ENCODE measurements at places on chromosomes 7 and 10.

DNA sequence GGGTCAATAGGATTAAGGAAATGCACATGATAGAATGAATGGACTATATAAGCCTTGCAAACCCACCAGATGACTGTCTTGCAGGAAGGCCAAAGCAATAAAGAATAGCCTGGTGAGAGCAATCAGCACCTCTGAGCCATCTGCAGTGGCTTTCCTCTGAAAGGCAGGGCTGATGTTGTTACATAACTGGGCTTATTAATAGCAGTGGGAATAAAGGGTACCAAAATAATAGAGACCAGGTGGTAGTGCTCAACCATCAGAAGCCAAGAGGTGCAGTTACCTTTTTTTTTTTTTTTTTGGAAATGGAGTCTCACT lies 16.8 kb upstream of the VPS26A start:
- no peak for DNase-seq

DNA sequence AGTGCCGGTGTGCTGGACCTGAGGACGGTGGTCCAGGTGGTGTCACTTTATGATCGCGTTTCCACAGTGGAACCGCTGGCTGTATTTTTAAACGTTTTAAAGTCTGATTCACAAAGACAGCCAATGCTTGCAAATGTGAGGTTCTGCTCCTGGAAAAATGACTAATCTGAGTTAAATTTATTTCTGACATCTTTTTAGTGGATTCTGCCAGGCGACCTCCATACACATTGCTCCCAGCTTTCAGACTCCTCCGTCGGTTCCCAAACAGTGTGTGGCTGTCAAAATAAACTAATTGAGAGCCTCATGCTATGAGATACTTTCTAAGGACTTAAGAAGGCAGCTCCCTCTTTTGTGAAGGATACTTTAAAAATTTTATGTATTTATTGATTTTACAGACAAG lies 12.7 kb upstream of the TTYH3 start:
- DNase-seq: no peak

DNA sequence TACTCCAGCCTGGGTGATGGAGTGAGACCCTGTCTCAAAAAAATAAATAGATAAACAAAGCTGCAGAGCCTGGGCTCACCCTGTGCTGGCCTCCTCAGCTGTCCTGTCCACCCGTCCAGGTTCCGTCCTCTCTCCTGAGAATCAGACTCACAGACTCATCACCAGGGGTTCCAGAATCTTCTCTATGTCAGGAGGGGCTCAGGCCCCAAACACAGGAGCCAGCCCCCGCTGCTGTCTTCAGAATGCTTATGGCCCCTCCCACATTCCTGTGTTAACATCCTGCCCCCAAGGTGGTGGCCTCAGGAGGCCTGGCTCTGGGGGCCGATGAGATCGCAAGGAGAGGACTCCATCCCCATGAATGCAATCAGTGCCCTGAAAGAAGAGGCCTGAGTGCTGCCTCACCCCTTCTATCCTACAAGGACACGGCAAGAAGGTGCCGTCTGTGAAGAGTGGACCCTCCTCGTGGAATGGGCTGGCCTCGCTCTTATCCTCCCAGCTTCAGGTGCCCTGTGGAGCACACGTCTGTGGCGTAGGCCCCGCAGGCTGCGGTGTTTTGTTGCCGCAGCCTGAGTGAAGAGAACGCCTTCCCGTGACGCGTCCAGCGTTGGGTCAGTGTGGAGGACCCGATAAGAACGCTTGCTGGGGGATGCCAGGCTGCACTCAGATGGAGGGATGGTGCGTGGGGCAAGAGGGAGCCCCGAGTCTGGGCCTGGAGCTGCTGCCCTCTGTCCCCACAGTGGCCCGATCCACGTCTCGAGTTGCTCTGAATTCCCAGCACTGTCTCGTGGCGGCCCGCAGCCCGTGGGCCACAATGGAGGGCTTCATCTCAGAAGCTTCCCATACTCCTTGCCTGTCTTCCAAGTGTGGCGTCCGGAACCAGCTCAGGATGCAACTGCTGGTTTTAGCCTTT lies 77.1 kb downstream of the INPP5A start:
- DNase-seq: no peak

DNA sequence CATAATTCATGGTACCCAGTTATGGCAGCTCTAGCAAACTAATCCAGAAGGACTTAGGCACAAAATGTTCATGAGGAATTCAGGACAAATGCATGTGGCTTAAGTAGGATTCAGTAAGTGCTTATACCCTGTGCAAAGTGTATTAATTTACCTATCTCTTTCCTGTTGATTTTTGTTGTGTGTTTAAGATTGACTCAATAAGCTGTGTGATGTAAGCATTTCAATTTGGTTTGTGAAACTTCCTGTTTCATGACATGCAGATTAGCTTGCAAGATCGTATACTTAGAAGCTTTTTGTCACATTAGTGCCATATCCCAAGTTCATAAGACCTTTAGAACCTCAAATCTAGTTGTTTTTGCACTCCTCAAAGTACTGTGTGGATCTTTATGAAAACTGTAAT lies 416.7 kb downstream of the ARL4A start:
- DNase-seq: no peak

- no peak for DNase-seq
These were observed 32.2 kb downstream of the ZRANB1 start for GRCh38 chr10:124974131-124974530.

GRCh38 chr7:137992550-137993394 lies 9.1 kb downstream of the CREB3L2 start:
- no peak for DNase-seq

- no peak for DNase-seq
These were observed 96.9 kb downstream of the OSBPL3 start for GRCh38 chr7:24882989-24883621.

- no peak for DNase-seq
These were observed 11.9 kb downstream of the PIK3AP1 start for GRCh38 chr10:96708456-96708855.

DNA sequence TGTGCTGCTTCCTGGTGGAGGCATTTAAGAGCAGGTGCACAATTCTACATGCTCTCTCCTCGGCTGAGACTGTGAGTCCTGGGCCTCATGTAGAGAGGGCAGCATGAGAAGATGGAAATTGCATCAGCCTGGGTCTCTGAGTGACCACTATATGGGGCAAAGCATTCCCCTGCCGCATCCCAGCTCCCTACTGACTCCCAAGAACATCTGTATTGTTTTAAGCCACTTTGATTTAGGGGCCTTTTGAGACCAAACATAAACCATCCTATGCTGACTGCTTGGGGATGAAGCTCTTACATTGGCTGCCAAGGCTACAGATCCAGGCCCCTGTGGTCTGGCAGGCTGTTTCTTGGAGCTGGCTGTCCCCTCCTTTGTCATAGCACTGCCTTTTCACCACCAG lies 101.3 kb upstream of the TBX20 start:
- DNase-seq: no peak

GRCh38 chr10:106185951-106186350 lies 978.6 kb downstream of the SORCS1 start:
- no peak for DNase-seq

GRCh38 chr10:132264966-132265889 lies 42.5 kb downstream of the STK32C start:
- DNase-seq: no peak

DNA sequence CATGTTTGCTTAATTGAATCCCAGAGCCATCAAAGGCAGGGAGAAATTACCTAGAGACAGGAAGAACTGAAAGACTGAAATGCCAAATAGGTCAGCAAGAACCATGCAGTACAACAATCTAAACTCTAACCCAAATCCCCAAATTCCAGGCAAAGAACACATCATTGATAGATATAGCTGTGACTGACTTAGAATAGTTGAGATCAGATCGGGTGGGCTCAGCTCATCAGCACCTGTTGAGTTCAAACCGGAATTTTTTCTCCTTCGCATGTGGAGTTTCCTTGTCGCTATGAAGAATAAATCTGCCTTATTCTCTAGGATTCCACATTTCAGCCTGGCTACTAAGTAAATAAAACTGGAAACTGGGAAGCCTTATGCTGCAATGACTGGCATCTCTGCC lies 1.4 kb downstream of the ANKMY2 start:
- DNase-seq: no peak

- DNase-seq: no peak
These were observed 264.5 kb downstream of the HDAC9 start for GRCh38 chr7:18760046-18760445.

- DNase-seq: no peak
These were observed 171.5 kb upstream of the ADCY1 start for GRCh38 chr7:45402480-45403218.

- DNase-seq: peak; percentile 66
These were observed at the start of gene DENND2A for GRCh38 chr7:140640727-140641523. TSS of gene DENND2A (minus strand) at chr7:140640813. CDS start at chr7:140602397, 38,416 bp downstream.

DNA sequence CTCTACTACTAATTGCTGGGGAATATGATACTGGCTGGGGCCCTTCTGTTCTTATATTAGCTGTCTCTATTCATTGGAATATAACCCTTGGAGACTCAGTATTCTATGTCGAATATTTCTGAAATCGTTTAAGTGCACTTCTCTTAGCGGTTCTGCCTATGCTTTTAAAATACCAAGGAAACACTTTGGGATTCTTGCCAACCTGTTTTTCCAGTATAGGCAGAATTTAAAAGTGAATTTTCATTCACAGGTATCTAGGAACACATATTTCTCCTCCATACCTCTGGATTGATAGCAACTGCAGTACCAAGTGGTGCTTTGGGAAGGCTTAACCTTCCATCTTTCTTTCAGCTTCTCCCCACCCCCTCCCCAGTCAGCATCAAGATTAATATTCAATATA lies 370.3 kb upstream of the LRRN3 start:
- no peak for DNase-seq
